ENCODE measurements at places on chromosomes 3 and 15.

- DNase-seq, result no peak
These were observed 351.7 kb downstream of the IGSF11 start for GRCh38 chr3:118682921-118683320.

DNA sequence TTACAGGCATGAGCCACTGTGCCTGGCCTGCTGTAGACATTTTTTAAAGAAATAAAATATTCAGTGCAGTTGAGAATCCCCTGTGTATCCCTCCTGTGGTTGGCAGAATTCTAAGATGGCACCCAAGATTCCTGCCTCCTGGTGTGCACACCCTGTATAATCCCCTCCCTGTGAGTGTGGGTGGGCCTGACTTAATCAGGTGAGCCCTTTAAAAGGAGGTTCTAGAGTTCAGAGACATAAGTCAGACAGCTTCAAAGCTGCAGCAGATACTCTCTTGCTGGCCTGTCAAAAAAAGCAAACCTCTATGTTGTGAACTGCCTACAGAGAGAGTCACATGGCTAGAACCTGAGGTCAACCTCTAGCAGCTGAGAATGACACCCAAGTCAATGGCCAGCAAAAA is 7.0 kb upstream of the VIPR1 start:
- no peak for DNase-seq

DNA sequence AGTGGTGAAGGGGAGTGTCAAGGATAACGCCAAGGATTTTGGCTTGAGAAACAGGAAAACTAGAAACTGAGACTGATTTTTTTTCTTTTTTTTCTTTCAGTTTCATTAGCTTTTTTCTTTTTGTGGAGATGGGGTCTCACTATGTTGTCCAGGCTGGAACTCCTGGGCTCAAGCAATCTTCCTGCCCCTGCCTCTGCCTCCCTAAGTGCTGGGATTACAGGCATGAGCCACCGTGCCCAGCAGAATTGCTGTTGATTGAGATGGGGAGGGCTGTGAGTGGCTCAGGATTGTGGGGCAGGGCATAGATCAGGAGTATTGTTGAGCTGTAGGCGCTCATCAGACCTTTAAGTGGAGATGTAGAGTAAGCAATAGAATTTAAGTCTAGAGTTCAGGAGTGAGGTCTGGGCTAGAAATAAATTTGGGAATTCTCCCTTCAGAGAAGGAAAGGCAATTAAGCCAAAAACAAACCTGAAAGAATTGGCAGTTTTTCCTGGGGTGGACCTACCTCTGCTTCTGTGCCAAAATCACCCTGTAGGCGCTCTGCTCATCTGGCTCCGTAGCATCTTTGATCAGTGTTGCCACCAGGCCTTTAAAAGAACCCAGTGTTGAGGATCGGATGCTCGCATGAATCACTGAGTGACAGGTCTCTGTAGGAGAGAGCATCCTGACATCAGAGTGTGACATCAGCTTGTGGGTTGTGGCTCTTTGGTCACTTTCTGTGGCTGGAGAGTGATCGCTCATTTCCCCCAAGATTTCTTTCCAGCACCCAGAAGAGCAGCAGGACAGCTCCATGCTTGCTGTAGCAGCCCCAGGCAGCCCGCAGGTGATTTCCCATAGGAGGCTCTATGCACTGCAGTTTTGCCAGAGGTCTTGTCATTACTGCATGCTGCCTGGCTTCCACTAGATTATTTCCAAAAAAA is 15.8 kb downstream of the ABHD17C start:
- DNase-seq, result no peak

- DNase-seq, result no peak
These were observed 15.1 kb upstream of the ARID3B start for GRCh38 chr15:74525945-74526344.

- DNase-seq, result no peak
These were observed 477.1 kb downstream of the MAGI1 start for GRCh38 chr3:65561617-65562016.

GRCh38 chr15:57861034-57861638 is 154.6 kb downstream of the POLR2M start:
- peak; percentile 10 for DNase-seq

DNA sequence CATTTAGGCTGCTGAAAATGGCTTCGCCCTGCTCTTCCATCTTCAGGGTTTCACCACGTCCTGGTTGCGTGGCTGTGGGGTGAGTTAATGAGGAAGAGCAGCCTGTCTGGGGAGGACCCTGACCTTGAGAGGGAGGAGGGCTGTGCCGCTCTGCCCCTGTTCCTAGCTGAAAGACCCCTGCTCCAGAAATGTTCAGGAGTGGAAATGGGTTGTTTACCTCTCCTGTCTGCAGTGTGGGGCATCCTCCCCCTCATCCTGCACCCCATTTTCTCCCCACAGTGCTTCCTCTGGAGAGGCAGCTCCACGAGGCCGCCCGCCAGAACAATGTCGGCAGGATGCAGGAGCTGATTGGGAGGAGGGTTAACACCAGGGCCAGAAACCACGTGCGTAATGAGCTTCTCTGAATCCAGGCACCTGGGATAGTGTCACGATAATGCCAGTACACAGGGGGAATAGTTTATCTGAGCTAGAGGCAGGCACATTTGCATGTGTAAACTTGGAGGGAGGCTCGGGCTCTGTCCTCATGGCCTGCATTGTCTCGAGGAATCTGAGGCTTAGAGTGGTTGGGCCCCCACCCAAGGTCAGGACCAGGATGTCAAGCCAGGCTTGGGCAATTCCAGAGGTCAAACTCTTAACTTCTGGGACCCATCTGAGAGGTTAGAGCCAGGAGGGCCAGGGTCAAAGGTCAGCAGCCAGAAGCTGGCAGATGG is 4.0 kb downstream of the ANKDD1A start:
- DNase-seq, result no peak

DNA sequence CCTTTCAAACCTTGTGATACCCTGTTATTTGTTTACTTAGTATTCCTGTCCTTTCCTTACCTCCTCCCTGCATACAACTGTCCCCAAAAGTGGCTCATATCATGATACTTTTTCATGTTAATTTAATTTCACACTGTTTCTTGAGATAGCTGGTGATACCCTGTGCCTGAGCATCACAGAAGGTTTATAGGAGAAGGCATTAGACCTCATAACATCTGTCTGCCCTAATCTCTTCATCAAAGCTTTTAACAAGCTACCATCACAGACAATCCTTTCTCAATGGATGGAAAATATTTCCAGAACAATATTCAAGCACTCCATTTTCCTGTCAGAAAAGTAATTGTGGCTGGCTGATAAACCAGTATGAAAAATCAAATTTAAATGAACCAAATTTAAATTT is 81.6 kb downstream of the SSR3 start:
- no peak for DNase-seq

Data from germinal center (tissue), 1 donor.